ENCODE measurements at places on chromosomes 5 and 9.

DNA sequence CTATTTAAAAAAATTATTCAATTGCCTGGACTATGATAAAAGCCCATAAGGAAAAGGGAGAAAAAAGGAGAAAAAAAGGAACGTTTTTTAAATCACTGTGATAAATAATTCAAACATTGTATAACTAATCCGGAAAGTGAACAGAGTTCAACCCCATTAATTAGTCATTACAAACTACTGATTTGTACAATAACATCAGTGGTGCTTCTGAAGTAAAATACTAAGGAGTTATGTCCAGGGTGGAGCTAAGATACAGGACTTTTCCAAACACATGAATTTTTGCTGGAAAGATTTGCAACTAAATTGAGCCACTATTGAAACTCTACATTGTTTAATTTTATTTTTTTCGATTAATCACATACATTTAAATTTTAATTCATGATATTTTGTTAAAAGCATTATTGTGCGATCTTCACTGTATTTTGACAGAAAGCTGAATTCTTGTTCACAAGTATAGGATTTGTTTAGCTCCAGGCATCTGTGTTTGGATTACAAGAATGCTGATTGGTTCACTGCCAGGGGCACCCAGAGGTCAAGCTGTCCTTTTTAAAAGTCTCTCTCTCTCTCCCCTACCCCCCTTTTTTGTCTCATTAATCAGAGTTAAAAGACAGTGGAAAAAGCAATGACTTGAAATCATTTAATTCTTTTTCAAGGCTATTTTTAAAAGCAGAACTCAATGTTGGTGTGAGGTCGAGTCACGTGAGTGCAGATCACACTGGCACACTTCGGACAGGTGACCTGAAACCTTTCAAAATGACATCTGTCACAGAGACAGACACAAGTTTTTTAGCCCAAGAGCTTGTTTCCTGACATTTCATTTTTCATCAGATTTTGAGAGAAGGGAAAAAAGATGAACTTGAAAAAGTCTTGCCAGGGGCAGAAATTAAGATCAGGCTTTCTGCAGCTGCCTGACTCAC is 387.3 kb downstream of the NR2F1-AS1 start:
- DNase-seq = no peak

- DNase-seq = no peak
Observed at GRCh38 chr5:31377274-31377946, 154.5 kb downstream of the DROSHA start.

DNA sequence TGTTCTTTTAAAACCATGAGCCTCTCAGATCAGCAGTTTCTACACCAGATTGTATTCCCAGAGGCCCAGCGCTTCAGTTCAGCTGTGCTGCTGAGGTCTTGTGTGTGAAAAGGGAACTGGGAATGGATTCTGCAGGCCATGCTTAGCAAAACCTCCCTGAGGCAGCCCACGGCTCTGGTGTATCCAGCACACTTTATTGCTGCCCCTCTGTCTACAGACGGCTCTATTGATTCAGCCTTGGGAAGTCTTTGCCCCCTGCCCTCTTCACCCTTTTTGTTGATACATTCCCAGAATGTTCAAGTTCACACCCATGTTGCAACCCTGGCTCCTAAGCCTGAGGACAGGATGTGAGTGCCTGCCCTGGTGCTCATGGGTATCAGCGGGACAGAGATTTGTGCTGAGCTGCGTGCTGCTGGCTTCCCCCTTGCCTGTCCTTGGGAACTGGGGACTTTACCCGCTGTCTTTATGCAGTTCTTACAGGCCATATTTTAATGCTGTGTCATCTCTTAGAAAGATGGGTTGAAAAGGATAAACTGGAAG is 37.3 kb downstream of the ARHGAP26 start:
- DNase-seq = no peak

DNA sequence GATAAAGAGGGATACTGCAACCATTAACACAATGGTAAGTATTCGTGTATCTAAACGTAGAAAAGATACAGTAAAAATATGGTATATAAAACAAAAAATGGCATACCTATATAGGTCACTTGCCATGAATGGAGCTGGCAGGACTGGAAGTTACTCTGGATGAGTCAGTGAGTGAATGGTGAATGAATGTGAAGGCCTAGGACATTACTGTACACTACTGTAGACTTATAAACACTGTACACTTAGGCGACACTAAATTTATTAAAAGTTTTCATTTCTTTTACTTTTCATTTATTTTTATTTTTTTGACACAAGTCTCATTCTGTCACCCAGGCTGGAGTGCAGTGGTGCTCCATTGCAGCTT is 14.1 kb downstream of the TDRD7 start:
- DNase-seq = no peak

- DNase-seq = no peak
Observed at GRCh38 chr5:55604611-55605067, 69.9 kb upstream of the PLPP1 start.

- DNase-seq = no peak
Observed at GRCh38 chr9:137168904-137169856, 671 bp downstream of the LRRC26 start.

GRCh38 chr5:174354571-174354970 is 309.1 kb downstream of the NSG2 start:
- DNase-seq = no peak

DNA sequence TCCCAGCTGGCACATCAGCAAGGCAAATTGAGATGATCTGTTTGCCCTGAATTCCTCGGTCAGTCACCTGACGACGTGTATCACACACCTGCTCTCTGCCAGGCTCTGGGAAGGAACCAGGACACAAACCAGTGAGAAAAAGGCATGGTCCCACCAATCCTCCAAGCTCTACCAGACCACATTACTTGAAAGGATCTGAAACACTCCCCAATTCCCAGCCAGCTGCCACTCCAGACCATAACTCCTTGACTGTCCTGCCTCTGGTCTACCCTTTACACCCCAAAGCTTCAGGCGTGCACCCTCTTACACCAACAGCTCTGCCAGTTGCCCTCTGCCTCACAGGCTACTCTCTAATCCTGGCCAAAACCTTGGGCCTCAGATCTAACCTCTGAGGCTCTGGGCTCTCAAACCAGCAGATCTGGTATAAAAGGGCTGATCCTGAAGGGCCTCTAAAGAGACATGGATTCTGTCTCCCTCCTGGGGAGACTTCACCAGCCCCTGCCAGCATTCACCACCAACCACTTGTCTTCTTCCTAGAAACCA is 6.8 kb downstream of the MGAT1 start:
- DNase-seq = no peak

DNA sequence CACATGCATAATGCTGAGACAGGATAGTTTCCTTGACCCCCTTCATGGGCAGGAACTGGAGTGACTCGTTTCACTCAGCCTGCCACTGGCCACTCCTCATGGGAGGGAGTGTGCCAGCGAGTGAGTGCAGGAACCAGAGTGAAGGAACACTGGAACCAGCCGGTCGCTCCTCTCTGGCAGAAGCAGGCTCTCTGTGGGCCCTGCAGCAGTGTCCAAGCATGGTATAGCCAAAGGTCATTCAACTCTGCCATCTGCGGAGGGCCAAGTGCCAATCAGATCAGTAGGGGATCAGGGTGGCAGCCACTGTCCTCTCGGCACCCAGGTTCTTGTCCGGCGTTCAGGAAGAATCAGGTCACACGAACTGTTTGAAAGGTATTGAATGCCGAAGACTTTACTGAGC is 169.3 kb upstream of the PPP1R2B start:
- DNase-seq = no peak

DNA sequence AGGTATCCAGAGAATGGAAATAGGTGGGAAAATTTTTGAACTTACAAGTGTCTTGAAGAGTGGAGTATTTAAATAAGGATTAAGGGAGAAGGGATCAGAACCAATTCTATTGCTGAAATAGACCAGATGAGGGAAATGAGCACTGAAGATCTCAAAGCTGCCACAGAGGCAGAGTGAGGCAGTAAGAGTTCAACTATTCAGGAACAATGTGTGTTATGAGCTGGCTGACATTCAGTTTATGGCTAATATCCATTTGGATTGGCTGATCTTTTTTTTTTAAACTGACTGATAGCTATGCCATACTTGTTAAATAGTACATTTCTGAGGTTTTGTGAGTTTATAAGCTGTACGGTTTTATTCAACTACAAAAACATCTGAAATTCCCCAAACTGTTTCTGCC is 95.3 kb upstream of the GNA14 start:
- no peak for DNase-seq

- DNase-seq = no peak
Observed at GRCh38 chr5:139683295-139684271, 35.4 kb downstream of the CXXC5 start.

GRCh38 chr5:102809033-102809432 is 53.9 kb downstream of the PAM start:
- DNase-seq = no peak

- DNase-seq = peak; percentile 56
Observed at GRCh38 chr9:21579247-21579671, 97.1 kb upstream of the IFNE start.

- no peak for DNase-seq
Observed at GRCh38 chr5:132454361-132454760, 36.2 kb downstream of the IRF1 start.

- no peak for DNase-seq
Observed at GRCh38 chr5:14801792-14802191, 69.8 kb downstream of the ANKH start.

DNA sequence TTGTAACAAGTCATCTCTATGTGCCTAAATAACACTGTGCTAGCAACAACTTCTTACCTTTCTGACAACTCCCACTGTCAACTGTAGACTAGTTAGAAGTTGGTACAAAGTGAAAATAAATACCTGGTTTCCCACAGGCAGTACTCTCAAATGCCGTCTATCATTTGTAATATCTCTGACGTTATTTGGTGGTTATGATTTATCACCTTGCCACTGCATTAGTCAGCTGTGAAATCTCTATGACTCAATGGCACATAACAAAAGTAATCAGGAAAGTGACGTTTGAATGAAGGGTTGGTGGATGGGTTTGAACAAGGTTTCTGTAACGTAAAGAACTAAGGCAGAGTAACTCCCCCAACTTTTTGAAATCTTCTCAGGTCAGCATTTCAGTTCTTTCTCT is 592.3 kb downstream of the MAT2B start:
- no peak for DNase-seq

GRCh38 chr9:38622951-38623350 is 2.6 kb upstream of the ANKRD18A start:
- no peak for DNase-seq

GRCh38 chr9:89278551-89278950 is 32.4 kb upstream of the CKS2 start:
- DNase-seq = no peak

- DNase-seq = no peak
Observed at GRCh38 chr9:97856857-97857605, 4.0 kb downstream of the FOXE1 start.

GRCh38 chr5:22050931-22051330 is 802.2 kb downstream of the CDH12 start:
- DNase-seq = no peak

GRCh38 chr5:55062039-55062779 is 38.2 kb downstream of the GZMK start:
- DNase-seq = peak; percentile 51

DNA sequence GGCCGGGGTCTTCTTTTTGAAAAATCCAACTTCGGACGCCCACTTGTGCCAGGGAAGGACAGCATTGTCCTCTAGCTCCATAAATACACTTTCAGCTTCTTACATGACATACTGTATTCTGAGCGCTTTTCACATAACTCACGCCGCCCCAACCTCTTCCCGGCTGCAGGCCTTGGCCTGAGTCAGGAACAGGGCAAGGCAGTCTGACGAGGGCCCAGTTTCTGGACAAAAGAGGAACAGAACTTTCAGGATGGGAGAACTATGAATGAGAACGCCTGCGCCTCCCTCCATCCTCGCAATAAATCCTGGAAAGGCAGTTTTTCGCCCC is 650 bp downstream of the DCTN4 start:
- no peak for DNase-seq

DNA sequence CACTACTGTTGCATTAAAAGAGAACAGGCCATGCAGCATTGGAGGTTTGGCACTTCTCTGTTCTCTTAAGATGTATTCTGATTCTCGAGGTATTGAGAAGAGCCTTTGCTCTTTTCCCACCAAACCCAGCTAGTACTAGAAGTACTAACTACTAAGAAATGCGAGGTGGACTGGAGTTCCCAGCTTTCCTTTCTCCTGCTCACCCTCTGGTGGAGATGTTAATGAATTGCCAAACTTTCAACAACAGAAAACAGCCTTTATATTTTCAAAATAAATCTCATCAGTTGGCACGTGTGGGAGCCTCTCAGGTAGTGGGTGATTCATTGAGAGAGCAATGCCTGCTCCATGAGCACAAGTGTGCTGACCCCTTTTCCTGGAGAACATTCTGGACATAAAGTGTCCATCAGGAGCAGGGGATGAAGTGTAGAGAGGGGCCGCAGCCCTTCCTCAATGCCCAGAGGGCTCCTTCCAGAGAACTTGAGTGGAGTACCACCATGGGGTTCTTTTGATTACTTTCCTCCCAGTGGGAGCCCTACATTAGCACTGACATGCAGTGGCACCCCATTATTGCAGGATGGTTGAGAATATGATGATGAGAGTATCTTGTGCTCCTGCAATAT is 45.7 kb downstream of the TMEM174 start:
- no peak for DNase-seq

GRCh38 chr5:51802551-51803184 is 419.4 kb downstream of the ISL1 start:
- no peak for DNase-seq

DNA sequence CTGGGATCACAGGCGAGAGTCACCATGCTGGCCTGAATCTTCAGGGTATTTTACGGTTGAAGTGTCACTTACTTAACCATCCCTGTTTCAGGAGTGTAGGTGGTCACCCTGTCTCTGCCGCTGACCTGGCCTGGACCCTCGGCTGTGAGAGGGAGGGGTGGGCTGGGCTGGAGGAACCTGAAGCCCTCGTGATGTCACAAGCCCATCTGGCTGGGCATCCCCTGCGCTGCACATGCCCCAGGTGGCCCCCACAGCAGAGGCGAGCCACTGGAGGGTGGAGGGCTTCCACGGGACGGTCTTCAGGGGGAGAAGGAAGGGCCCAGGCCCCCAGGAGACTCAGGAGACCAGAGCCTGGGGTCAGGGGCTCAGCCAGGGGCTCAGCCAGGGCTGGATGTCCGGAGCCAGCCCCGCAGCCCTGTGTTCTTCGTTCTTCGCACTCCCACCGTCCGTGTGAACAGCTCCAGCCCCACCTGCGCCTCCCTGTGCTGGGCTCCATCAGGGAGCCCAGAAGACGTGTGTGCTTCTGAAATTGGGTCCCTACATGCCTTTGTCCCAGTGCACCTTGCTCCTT is 7.6 kb upstream of the AHRR start:
- no peak for DNase-seq

GRCh38 chr9:127059765-127060361 is 62.6 kb downstream of the ANGPTL2 start:
- no peak for DNase-seq

GRCh38 chr9:121748074-121748473 is 96.6 kb downstream of the DAB2IP start:
- DNase-seq = no peak

DNA sequence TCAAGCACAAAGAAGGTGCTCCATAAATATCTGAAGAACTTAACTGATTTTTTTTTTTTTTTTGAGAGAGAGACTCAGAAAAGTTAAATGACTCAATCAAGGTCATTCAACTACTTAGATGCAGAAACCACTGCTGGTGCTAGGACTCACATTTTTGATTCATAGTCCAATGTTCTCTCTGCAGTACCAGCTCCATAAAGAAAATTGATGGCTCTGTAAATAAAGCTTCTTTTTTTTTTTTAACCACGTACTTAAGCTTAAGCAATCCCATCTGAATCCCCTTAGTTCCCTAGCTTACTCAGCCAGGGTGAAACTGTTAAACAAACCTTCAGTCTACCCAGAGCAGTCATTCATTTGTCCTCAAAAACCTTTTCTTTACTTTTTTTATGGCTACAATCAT is 657.0 kb upstream of the WWC1 start:
- DNase-seq = no peak
